Hepatocyte (in vitro differentiated cells): ENCODE measurements at places on chromosomes 11 and 22. TPM values are rescaled to one million over a fixed set of nuclear protein-coding genes. Genes with fewer than 3 reads are reported as not detected.

The GGTLC3 gene
- not detected in 2 replicates for total RNA-seq

- no peaks in the 10 kb centered on the region for H3K4me1 ChIP-seq
- no peaks in the 10 kb centered on the region for H3K36me3 ChIP-seq
- DNase-seq: peak; percentile 75
- no peaks in the 10 kb centered on the region for H3K27me3 ChIP-seq
Observed at GRCh38 chr11:84558085-84558905, 1068.8 kb downstream of the DLG2 start.

DNA sequence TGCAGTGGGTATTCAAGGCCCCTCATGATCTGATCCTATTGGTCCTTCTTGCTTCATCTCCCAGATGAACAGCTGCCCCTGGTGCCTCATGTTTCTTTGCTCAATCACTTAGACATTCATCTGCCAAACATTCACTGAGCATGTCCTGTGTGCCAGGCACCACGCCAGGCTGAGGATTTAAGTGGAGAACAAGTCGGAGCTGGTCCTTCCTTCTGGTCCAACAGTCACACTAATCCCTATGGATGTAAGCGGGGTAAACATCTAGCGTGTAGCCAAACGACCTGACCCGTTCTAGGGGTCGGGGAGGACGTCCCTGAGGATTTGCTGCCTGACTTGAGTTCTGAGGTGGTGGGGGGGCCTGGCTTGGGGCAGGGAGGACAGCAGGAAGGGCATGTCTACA lies 21.9 kb downstream of the ZMAT5 start:
- H3K4me3 ChIP-seq: no peak overlapping the region
- peak; percentile 40 for DNase-seq
- H3K27ac ChIP-seq: no peak overlapping the region
- H3K27me3 ChIP-seq: no peaks in the 10 kb centered on the region

DNA sequence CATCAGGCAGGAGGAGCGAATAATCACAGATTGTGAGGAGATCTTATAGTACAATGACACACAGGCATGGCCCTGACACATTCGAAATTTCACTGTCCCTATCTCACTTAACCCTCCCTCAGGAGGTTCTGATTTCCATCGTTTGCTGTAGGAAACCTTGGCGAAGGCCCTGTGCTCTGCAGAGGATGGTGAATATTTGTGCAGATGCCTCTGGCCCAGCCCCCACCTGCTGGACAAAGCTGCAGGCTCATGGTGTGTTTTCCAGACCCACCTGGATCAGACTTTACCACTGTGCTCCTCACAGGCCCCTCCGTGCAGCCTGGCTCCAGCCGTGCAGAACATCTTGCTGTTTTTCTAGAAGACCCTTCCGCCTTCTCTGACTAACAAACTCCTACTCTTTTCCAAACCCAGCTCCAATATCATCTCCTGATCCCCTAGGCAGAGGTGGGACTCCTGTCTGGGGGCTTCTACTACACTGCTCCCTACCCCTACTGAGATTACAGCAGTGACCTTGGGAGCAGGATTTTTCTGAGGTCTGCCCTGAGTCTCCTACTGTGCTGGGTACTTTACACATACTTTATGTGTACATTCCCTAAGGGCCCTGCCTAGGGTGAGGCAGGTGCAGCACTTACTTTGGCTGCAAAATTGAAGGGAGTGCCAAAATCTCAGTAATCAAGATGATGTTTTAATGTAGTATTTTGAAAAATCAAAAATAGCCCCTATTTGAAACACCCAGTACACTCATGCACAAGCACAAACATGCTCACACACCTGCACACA lies 412.7 kb downstream of the SOX6 start:
- DNase-seq: no peak
- H3K36me3 ChIP-seq: no peaks in the 10 kb centered on the region
- H3K4me3 ChIP-seq: no peak overlapping the region
- no peaks in the 10 kb centered on the region for H3K4me1 ChIP-seq
- no peak overlapping the region for H3K27ac ChIP-seq

DNA sequence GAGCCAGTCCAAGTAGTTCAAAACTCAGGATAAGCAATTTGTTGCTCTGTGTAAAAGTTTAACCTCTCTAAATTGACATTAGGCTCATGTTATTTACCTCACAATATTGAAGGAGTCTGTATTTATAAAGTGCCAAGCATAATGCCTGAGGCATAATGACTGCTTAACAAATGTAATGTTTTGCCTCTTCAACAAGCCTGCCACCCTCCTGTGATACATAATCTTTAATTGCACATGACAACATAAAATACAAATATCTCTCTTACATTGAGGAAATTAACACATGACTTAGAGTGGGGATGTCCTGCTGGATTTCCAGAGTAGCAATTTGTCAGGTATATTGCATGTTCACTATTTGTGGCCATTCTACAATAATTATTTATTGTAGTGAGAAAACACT lies 469.2 kb upstream of the ANO5 start:
- no peaks in the 10 kb centered on the region for H3K4me1 ChIP-seq
- DNase-seq: no peak
- no peak overlapping the region for H3K27ac ChIP-seq
- no peaks in the 10 kb centered on the region for H3K36me3 ChIP-seq
- no peaks in the 10 kb centered on the region for H3K27me3 ChIP-seq
- no peak overlapping the region for H3K4me3 ChIP-seq

GRCh38 chr11:67045314-67045713 lies 11.3 kb upstream of the RHOD start:
- H3K27me3 ChIP-seq: no peaks in the 10 kb centered on the region
- H3K4me1 ChIP-seq: no peaks in the 10 kb centered on the region
